ENCODE measurements at places on chromosomes 11 and 22.

GRCh38 chr22:22342697-22343580 is 98.4 kb downstream of the VPREB1 start:
- peak; percentile 9 for DNase-seq

- DNase-seq: no peak
Measured at GRCh38 chr11:93902921-93903320, 52.5 kb upstream of the VSTM5 start.

DNA sequence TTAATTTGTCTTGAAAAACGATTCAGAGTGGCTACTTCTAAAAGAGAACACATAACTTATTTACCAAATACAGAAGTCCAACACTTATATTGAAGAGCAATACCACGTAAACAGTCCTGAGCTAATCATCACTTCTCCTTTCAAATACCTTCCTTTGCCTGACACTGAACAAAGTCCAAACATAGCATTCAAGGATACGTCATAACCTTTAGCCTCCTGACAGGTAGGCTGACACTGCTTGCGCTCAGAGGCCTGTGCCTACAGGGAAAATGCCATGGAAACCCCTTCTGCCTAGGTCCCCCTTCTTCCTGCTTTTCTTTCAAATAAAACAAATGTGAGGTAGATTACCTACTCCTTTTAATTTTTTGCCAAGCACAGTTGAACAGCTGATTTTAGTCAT is 510.0 kb downstream of the INSC start:
- no peak for DNase-seq

GRCh38 chr11:78646564-78647185 is 72.0 kb upstream of the NARS2 start:
- peak; percentile 25 for DNase-seq

GRCh38 chr11:17525570-17525969 is 18.6 kb downstream of the USH1C start:
- DNase-seq: no peak

DNA sequence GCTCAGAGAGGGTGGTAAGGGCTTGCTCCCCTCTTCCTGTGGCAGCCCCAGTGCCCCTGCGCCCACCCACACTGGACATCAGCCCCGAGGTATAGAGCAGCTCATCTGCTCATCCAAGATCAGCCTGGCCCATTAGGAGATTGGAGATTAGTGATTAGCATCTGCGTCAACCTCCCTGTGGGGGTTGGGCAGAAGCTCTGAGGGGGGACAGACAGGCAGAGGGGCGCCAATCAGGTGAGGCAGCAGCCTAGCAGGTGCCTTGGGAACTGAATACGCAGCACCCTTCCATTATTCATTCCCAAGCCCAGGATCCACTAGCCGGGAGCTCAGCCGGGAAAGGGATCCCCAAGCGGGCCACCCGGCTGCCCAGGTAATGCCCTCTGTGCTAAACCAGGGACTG is 11.0 kb downstream of the SMTN start:
- no peak for DNase-seq

DNA sequence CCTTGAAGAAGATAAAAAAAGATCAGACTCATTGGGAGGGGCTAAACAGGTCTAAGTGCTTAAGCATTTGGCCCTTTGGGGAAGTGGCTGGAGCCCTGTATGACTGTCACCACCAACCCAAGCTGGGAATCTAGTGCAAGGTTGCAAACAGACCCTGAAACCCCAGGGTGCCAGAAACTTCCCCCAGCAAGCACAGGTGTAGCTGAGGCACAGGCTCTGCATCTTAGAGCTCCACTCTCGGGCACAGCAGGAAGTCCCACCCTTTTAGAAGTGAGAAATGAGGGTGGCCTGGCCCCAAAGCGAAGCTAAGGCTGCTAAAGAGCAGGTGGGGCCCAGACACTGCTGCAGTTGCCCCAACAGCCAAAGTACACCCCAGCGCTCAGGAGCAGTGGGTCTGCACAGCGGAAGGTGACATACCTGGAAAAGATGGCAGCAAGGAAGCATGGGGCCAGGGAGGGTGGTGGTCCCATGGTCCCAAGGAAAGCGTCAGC is 5.8 kb upstream of the KDM2A start:
- no peak for DNase-seq

- no peak for DNase-seq
Measured at GRCh38 chr11:112593440-112593839, 332.8 kb upstream of the PLET1 start.

GRCh38 chr11:33893711-33894397 is 2.0 kb upstream of the LMO2 start:
- DNase-seq: peak; percentile 37

DNA sequence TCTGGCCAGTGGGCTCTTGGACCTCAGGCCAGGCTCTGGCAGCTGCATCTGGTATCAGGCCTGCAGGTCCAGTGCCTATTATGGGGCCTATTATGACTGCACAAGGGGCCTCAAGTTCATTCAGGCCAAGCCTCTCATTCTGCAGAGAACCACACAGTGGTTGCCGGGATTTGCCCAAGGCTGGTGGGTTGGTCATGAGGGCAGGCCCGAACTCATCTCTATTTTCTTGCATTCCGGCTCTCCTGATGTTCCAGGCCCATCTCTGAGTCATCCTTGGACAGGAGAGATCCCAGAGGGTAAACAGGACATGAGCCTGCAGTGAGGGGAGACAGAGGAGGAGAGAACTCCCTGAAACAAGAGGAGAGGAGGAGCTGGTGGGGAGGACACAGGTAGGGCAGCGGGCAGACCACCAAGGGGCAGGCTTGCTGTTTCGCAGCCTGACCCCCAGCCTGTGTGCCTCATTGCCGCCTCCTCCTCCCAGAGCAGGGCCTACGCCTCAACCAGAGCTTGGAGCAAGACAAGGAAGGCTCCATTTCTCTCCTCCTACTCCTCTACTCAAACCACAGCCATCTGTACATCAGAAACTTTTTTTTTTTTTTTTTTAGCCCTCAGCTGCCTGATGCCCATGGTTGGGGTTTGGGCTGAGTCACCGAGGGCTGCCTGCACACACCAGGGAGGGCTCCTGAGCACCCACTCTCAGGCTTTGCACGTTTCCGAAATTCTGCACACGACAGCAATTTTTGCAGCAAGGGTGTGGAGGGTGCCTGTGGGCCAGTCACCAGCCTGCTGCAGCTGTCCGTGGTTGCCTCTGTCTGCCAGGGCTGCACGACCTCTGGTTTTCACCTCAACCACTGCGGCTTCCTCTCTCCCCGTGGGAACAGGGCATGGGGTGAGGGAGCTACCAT is 12.7 kb upstream of the TREH start:
- peak; percentile 56 for DNase-seq

DNA sequence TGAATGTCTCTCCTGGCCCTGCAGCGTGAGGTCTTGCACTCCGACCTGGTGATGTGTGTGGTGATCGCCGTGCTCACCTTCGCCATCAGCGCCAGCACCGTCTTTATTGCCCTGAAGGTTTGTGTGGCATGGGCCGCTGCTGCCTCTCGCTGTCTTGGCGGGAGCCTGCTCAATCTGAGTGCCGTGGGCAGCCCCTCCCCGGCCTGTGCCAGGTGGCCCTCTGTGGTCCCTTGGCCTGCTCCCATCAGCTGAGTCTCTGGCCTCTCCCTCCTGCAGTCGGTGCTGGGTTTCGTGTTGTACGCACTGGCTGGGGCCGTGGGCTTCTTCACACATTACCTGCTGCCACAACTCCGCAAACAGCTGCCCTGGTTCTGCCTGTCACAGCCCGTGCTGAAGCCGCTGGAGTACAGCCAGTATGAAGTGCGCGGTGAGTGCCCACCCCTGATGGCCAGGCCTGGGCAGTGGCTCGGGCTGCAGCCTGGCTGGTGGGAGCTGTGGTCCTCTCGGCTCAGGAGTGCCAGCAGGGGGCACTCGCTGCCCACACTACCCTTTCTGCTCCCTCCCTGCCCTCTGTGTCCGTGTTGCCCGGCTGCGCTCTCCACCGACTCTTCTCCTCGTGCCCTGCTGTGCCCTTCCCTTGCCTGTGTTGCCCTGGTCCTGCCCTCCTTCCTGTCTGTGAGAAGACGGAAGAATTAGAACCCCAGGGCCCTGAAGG is 10.2 kb downstream of the PCNX3 start:
- no peak for DNase-seq

DNA sequence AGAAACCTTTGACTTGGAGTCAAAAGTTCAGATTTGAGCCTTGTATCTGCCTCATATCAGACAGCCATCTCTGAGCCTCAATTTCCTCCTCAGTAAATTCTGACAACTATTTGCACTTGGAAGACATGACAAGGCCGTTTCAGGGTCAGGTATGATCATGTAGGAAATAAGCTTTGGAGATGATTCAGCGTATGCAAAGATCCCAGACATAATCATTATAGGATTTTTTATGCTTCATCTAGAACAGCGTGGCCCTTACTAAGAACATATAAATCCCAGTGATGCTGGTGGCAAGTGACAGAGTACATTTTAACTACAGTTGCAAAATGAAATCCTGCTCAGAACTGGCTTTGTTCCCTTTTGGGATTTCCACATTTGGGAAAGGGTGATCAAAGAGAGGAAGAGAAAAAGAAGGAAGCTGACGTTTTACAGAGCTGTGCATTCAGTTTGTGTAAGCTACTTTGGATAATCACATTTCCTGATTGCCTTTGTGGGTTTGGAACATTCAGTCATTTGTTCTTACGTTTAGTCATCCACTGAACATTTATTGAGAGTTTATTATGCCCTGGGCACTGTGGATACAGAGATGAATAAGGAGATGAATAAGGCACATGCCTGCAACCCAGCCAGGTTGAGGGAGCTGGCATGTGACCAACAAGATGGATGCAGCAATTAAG is 81.9 kb upstream of the HEPHL1 start:
- peak; percentile 44 for DNase-seq

DNA sequence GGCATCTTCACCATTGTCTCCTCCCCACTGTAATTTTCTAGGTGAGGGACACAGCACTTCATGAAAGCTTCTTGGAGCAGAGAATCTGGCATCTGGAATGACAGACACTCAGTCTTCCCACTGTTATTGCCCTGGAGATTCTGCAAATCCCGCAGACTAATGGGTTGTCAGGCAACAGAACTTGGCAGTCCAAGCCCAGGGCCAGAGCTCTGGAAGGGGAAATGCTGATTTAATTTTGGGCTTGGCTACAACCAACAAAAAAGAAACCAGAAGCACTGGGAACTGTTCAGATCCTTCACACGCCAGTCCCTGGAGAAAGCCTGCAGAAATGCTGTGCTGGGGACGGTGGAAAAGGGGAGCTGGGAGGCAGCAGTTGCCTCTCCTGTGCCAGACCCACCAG is 71.5 kb upstream of the BID start:
- no peak for DNase-seq

DNA sequence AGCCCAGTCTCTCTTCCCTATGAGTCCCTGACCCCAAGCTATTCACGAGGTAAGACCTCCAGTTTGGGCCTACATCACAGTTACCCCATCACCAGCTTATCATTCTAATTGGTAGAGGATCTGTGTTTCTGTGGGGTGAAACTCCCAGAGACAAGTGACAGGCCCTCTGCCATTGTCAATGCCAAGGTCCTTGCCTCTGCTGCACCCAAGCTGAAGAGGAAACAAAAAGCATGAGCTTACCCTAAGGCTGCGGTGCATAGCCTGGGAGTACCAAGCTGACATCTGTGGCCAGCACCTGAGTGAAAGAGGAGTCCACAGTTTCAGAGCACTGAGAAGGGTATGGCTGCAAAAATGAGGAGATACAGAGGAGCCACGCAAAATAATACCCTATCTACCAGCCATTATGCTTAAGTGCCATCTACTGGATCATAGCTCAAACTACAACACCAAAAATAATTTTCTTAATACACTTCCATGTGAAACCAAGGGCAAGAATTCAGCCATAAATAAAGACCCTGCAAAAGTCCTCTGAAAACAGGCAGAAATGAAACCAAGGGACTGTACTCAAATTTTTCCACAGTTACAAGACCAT is 62.3 kb upstream of the ANO5 start:
- DNase-seq: peak; percentile 4

DNA sequence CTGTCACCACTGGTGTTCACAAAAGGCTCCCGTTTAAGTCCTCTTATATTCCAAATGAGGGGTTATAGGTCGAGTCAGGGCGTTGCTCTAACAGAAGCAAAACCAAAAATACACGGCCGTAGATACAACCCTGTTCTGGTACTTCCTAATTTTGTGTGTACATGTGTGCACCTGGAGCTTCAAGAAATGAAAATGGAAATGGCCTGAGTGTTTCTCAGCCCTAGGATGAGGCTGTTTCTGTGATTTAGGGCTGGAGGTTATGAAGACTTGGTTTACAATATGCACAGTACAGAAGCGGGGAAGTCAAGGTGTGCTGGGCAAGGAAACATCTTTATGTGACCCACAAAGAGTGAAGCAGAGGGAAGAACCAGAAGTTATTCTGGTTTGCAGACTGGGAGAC is 110.4 kb upstream of the OR4B1 start:
- DNase-seq: no peak

DNA sequence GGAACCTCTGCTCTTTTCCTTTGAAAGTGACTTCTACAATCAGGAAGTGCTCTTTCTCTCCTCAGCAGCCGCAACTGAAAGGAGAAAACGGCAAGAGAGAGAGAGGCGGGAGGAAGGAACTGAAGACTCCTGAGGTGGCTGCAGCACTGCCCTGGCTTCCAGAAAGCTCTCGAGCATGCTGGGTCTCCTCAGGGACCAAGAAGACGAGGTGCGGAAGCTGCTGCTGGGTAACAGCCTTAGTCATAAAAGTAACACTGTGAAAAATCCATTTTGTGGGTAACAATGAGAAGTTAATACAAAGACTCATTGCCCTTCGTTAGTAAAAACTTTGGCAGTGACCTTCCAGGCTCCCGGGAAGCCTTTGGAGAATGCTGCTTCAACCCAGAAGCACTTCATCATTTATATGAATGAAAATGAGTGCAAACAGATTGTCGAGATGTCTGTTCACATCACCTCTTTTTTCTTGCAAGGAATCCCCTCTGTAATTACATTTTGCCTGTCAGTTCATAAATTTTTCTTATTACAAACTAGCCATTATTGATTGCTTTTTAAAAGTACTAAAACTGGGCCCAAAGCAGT is 473.4 kb downstream of the SOX6 start:
- no peak for DNase-seq
